Right ventricle myocardium inferior (tissue), 1 donor: ENCODE measurements at places on chromosomes 13 and 19. TPM values are rescaled to one million over a fixed set of nuclear protein-coding genes. Genes with fewer than 3 reads are reported as not detected.
A peak's percentile ranks its signal among the peaks of the same experiment; 100 is the strongest.

Gene KRTDAP
- total RNA-seq = not detected

DNA sequence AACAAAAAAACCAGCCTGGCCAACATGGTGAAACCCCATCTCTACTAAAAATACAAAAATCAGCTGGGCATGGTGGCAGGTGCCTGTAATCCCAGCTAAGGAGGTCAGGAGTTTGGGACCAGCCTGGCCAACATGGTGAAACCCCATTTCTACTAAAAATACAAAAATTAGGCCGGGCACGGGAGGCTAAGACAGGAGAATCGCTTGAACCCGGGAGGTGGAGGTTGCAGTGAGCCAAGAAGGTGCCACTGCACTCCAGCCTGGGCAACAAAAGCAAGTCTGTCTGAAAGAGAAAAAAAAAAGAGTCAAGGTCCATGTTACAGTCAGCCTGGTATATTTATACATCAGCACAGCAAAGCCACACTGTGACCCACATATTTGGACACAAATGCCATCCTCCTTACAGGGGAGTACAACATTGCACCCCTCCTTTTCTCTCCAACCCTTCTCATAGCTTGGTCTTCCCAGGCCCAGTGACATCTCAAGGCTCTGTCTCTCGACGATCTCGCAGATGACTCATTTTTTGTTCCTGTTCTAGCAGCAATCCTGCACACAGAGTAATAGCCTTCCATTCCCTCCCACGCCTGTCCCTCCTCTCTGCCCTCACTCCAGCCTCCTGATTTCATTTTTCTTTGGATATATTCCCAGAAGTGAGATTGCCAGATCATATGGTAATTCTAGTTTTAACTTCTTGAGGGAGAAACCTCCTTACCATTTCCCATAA lies 21.0 kb upstream of the DPP9 start:
- DNase-seq = no peak

DNA sequence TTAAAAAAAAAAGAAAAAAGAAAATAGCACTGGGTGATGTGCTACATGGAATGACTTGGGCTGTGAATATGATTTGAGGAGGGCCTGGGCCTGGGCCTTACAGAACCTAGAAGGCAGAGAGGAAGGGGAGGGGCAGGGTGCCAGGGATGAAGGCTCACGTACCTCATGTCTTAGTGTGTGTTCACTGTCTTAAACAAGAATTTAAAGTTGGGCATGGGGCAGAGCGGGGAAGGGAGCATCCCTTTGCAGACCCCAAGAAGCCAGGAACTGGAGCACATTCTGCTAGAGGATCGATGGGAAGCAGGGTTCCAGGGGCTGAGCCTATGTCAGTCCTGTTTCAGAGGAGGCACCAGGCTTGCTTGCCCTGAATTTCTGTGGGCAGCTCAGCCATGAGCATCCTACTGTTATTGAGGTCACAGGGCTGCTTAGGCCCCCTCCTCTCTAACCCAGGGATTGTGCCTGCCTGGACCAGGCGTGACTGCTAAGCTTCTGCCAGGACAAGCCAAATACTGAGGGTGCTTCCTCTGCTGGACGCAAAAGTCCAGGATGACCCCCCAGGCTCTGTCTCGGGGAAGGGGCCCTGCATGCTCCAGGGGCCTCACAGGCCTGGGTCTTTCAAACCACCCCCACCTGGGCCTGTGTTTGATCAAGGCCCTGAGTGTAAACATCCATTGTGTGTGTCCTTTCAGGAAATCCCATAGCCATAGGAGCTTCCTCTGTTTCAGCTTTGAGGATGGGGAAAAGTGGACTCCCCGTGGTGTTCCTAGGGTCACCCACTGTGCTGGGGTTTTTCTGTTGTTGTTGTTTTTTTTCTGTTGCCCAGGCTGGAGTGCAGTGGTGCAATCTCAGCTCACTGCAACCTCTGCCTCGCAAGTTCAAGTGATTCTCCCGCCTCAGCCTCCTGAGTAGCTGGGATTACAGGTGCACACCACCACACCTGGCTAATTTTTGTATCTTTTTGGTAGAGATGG lies 4.8 kb downstream of the LSR start:
- no peak for DNase-seq

- DNase-seq = no peak
Measured at GRCh38 chr19:34308381-34309367, 54.3 kb downstream of the GARRE1 start.

Gene FLT3LG
- total RNA-seq = 4.7 TPM

Gene LILRB5
- total RNA-seq = 8.5 TPM

Gene IL17D
- total RNA-seq = 0.62 TPM

DNA sequence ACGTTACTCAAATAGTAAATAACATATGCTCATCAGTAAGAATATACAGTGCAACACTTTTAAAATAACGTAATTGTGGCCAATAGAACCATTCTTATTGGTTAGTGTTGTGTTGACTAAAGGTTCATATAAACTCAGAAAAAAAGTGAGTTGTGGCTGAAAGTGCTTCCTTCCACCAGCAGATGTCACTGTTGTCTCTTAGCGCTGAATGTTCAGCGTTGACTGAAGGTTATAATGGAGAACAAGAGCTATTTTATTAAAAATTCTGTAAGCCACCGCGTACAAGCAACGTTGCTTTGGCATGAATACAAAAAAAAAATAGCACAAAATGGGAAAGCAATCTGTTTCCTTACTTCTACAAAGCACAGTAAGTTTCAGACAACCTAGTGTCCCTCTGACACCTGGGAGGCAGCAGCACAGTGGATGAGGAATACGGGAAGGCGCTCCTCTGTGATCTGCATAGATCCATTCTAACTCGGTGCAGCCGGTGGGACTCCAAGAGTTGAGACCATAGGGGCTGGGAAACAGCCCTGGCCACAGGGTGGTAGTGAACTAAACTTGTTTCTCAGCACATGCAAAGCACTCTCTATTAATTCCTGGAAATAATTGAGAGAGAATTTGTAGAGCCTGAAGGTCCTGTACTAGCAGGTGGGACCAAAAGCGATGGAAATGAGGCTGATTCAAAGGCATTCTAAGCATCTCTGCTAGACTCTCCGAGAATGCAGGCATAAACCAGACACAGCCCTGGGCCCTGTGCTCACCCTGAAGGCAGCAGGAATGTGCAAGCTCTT lies 23.9 kb upstream of the OXGR1 start:
- no peak for DNase-seq

- DNase-seq = no peak
Measured at GRCh38 chr19:50377051-50377461, 799 bp downstream of the NR1H2 start.

Gene ZNF566
- 11.5 TPM for total RNA-seq

DNA sequence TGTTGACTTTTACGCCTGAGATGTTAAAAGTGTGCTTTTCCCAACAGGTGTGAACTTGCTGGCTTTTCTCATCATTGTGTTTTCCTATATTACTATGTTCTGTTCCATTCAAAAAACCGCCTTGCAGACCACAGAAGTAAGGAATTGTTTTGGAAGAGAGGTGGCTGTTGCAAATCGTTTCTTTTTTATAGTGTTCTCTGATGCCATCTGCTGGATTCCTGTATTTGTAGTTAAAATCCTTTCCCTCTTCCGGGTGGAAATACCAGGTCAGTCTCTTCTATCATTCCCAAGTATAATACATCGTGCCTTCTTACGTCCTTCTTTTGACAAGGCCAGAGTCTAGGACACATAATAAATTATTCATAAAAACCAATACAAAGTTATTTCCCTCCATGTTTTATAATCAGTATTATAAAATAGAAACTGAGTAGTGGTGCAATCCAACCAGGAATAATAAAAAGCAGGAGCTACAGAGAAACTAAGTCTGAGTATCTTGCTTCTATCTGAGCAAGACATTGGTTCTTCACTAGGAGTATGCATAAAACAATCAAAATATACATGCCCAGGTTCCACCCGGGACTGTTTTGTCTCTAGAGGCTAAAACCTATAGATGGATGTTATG lies 57.9 kb downstream of the RXFP2 start:
- DNase-seq = no peak

DNA sequence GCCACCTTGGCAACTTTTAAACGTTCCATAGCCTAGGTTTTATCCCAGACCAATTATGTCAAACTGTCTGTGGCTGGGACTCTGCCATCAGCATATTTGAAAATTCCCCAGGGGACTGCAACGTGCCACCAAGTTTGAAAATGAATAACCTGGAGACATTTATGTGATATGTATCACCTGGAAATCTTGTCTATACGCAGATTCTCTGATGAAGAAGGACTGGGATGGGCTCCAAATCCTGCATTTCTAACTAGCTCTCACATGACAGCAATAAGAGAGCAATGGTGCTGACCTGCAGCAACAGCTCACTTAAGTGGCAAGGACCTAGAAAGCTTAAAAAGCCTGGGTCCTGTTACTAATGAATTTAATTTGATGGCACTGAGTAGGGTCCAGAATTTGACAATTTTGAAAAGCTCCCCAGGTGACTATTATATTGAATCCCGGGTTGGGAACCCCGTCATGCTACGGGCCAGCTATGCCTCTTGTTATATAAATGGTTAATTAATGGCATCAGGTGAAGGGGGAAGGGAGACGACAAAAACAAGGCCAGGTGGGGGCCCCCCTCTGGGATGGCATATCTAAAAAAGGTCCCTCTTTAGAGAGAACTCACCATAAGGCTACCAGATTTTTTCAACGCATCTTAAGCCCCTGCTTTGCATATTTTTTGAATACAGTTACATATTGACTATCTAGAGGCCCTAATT lies 213.7 kb downstream of the ZIC5 start:
- DNase-seq = no peak

DNA sequence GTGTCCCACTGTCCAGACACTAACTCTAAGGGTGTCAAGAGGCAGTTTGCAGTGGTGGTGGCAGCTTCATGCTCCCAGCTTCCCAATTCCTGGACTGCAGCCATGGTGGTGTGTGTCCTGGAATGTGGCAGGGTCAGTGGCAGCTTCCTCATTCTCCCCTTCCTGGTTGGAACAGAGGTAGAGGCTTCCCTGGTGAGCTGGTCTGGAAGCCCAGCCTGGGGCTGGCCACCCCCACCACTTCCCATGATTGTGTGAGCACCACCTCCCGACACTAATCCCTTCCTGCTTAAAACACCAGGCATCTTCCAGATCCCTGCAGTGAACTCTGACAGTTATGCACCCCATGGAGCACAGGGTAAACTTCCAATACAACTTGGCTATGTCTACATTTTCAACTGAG lies 134.9 kb downstream of the RAP2A start:
- DNase-seq = no peak

Gene ZSCAN22
- 1.8 TPM for total RNA-seq

Gene ESD
- total RNA-seq = 106 TPM

GRCh38 chr13:51249770-51250741 lies 27.9 kb downstream of the FAM124A start:
- no peak for DNase-seq

- DNase-seq = no peak
Measured at GRCh38 chr19:35081201-35081600, 34.4 kb upstream of the FXYD3 start.

DNA sequence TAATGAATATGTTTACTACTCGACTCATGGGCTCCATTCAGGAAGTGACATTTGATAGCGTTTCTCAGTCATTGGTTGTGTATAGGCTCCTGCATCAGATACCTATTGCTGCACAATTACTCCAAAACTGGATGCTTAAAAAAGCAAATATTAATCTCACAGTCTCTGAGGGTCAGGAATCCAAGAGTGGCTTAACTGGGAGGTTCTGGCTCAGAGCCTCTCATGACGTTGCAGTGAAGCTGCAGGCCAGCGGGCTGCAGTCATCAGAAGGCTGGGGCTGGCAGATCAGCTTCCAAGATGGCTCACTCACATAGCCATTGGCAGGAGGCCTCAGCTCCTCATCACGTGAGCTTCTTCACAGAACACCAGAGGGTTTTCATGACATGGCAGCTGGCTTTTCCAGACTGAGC lies 525.1 kb upstream of the NBEA start:
- peak; percentile 70 for DNase-seq

DNA sequence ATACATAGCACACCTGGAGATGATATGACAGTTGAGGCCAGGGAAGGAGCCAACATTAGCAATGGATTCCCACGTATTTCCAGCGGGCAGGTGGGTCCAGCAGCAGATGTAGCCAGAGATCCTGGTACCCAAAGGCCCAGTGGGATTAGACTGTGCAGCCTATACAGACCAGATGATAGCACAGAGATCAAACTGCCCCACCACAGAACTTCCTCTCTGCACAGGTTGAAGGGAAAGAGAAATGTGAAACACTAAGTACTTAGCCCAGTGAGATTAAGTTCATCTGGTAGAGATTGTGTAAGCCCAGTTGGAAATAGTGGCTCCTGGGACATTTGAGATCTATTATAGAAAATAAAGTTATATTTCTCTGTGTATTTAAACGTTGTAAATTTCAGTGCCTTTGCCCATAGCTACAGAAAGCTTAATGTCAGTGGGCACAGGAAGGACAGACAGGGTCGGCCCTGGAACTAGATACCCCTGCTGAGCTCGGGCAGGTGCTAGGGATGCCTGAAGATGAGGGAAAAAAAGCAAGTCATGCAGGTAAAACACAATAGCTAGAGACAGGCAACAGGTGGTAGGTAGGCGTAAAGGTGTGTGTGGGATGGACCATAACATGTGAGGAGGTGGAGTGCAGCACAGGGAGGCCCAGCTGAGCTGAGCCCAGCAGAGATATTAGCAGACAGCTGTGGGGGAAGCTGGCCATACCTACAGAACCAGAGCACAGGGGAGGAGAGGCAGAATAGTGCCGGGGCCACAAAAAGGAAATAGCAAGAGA lies 27.3 kb upstream of the SPATA13 start:
- no peak for DNase-seq

DNA sequence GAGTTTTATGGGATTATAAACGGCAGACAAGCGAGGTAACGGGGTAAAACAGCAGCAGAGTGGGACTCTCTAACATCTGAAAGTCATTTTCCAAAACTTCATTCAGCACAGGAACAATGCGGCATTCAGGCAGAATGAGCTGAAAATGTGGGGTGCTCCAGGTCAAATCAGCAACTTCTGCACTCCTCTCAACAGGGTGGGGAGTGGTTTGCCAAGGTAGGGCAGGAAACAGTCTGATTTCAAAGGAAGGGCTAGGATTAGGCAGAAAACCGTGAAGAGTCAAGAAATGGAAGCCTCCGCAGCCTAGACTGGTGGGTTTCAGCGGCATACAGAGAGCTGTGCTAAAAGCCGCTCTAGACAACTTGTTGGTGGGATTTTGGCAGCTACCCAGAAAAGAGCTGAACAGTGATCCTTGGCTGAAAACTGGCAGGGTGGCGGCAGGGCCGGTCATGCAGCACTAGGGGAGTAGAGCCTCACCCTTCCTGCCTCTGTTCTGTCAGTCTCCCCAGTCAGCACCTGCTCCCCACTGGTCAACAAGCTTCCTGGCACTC lies 154.2 kb upstream of the KLF12 start:
- peak; percentile 70 for DNase-seq
